Stimulated activated CD4-positive, alpha-beta T cell treated with anti-CD3 and anti-CD28 coated beads, Interleukin-1b, Interleukin-23, amount 100 ng/mL, for 4 hours (primary cell): ENCODE measurements at places on chromosomes 6 and 20.

DNA sequence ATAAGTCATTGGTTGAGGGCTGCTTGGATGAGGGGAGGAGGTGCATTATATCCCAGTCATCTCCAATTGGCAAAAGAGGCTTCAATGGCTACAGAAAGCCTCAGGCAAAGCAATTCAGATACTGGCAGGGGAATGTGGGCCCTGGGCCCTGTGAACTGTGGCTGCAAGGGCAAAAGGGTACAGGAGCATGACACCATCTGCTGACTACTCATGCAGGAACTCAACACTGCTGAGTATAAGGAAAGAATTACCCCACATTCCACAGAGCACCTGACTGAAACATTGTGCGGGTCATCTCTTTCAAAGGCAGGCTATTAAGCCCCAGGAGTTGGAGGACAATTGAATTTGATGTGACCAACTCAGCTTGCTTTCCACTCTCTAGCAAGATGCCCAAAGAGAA lies 92.1 kb upstream of the SPTLC3 start:
- DNase-seq = no peak

DNA sequence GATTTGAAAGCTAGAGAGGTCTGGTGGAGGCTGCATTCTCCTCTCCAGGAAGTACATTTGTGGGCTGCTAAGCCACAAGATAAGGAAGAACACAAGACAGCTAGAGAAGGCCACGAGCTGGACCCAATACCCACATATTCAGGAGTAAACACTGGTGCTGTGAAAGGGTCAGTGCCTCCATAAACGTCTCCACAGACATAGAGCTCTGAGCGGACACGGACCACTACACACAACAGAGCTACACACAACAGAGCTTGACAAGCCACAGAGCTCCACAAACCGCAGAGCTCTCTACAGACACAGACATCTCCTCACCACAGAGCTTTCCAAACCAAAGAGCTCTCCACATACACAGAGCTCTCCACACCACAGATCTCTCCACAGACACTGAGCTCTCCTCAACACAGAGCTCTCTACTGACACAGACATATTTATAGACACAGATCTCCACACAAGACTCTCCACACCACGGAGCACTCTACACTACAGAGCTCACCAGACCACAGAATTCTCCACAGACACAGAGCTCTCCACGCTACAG lies 51.9 kb downstream of the ERMARD start:
- DNase-seq = no peak

GRCh38 chr6:33502486-33502885 lies 48.1 kb downstream of the ZBTB9 start:
- no peak for DNase-seq

GRCh38 chr20:46235077-46235476 lies 73.2 kb downstream of the CDH22 start:
- DNase-seq = no peak

DNA sequence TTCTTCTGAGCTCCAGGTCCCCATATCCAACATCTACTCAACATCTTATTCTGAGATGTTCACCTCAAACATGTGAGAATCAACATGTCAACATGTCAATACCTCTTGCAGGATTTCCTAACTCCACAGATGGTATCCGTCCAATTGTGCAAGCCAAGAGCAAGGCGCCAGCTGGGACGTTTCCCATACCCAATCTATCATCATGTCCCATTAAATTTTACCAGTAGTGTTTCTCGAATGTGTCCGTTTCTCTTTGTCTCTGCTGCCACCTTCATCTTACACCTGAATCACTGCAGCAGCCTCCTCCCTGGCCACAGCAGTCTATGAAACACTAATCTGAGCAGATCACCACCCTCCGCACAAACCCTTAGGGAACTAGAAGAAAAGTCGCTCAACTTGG lies 78.0 kb upstream of the RPS6KA2 start:
- no peak for DNase-seq

DNA sequence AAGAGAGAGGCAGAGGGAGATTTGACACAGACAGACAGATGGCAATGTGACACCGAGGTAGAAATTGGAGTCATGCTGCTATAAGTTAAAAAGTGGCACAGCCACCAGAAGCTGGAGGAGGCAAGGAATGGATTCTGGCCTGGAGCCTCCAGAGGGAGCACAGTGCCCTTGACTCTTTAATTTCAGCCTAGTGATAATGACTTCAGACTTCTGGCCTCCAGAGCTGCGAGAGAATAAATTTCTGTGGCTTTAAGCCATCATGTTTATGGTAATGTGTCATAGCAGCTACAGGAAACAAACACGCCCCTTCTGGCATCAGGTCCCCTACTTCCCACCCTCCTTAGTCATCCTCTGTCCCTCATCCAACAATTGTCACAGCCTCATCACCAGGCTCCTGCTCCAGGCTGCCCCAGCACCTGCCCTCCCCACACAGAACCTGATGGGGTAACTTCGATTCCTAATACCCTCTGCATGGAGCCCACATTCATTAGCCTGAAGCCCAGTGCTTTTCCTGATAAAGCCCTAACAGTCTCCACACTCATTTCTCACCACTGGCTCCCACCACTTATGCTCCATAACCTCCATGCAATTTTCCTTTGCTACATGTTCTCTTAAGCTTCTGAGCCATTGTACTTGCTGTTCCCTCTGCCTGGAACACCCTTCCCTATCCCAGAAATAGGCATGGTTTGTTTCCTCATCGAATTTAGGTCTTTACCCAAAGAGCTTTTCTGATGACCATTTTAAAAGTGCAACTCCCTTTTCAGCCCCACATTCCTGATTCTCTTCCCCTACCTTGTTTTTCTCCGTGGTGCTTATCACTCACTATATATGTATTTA lies 69.7 kb upstream of the TOX2 start:
- no peak for DNase-seq

DNA sequence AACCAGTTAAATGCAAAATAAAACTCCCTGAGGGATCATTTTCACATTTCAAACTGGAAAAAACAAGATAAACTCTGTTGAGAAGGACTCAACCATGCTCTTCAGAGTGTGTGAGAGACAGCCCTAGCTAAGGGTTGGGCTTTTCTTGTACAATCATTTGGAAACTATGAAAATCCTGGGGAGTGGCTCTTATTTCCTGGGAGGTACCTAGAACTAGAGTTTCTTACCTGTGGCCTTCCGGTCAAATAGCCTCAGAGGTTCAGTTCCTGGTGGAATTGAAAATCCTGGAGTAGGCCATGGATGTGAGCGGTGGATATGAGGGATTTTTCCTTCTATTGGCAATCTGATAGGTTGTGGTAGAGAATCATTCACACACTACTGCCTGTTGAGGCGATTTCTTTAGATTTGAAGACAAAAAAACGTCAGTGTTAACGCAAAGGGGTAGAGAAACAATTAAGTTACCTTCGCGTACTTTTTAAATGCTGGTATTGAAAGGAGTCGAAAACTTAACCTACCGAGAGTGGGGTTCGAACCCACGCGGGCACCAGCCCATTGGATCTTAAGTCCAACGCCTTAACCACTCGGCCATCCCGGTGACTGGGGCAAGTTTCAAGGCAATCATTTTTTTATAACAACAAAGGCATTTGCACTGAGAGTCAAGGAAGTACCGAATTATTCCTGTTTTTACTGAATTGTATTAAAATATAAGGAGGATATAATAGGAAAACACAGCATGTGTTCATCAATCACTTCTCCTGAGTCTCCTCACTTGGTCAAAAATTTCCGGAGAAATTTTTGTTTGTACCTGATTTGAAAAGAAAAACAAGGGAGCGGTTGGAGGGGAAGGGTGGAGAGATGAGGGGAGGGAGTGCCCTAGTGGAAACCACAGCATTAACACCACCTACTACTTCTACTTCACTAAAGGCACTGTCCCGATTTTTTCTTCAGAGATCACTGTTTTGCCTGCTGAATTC lies 191.3 kb downstream of the OR2B2 start:
- no peak for DNase-seq

- DNase-seq = no peak
Measured at GRCh38 chr6:116326996-116327395, 43.8 kb upstream of the DSE start.

GRCh38 chr20:32112841-32113240 lies 3.3 kb downstream of the TM9SF4 start:
- DNase-seq = no peak

DNA sequence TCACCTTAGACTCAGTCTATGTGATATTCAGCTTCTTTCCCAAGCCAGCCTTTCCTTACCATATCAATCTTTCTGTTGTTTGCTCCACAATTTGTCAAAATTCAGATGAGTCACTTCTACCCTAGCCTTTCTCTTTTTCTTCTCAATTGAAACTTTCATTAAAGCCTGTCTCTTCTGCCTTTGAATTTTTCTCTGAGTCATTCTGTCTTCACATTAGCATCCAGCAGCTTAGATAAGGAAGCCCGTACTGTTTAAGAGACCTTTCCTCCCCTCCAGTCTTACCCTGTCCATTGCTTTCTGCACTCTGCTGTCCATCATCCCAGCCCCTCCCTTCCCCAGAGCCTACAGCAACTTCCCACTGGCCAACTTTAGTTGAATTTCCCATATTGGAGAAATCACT lies 34.9 kb upstream of the RALGAPA2 start:
- DNase-seq = no peak

GRCh38 chr6:138523347-138524210 lies 24.3 kb upstream of the NHSL1 start:
- no peak for DNase-seq

- DNase-seq = no peak
Measured at GRCh38 chr6:8705435-8706020, 270.2 kb upstream of the SLC35B3 start.

DNA sequence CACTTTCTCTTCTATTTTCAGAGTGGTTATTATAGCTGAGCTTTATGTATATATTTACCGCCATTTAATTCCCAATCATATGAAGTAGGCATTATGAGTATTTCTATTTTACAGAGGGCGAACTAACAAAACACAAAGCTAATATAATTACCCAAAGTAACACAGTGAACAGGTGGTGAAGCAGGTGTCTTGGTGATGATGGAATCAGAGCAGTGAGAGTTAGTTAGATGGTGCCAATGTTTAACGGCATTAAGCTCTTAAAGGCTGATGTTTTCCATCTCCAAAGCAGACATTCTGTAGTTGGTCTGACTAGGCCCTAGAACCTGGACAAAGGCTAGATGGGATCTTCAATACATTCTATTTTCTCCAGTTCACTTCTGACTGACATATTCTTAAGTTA lies 551.1 kb upstream of the SYNCRIP start:
- DNase-seq = no peak

DNA sequence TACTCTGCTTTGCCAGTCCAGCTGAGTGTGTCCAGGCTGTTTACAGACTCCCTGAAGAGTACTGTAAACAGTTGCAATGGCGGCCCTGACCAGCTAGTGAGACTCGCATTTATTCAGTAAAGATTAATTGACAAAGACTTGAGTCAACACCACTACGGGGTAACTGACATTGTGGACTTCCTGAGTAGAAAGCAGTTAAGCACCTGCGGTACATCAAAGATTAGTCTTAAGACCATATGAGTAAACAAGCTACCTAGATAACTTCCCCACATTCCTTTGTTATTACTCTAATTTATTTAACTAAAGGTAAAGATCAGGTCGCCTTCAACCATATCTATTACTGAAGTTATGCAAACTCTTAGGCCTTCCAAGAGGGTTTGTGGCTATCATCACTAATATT lies 12.6 kb downstream of the VPS52 start:
- DNase-seq = no peak

GRCh38 chr6:139903411-139904157 lies 529.1 kb upstream of the CITED2 start:
- no peak for DNase-seq

GRCh38 chr6:68593558-68593957 lies 41.5 kb upstream of the ADGRB3 start:
- DNase-seq = no peak

- no peak for DNase-seq
Measured at GRCh38 chr6:161903584-161904212, 629.8 kb upstream of the AGPAT4 start.

DNA sequence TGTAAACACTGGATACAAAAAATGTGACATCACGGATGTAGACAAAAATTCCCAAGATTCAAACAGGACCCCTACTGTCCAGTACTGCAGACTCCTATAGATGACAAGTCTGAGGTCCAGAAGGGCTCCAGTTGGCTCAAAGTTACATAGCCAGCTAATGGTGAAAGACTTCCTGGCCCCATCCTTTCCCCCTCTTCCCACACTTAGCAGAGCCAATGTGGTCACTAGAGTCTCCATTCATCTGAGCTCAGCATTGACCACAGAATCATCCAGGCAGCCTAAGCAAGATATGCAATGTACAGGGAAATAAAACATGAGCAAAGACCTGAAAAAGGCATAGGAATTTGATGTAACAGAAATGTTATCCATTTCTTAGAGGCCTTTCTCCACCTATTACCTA lies 180.5 kb downstream of the ADAT2 start:
- no peak for DNase-seq

DNA sequence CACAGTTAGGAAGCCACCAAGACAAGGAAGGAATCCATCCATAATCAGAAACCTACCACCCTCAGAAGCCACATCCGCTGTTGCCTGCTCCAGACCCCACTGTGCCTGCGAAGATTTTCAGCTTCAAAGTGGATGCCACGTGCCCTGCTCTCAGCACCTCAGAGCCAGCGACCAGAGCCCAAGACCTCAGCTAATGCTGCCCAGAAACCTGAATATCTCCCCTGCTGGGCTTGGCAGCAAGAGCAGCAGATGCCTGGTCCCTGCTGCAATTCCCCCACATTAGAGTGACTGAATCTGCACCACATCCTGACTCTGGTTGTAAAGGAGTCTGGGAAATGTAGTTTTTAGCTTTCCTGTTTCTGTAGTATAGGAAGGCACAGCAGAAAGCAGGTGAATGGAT lies 10.7 kb upstream of the ULBP3 start:
- DNase-seq = no peak

DNA sequence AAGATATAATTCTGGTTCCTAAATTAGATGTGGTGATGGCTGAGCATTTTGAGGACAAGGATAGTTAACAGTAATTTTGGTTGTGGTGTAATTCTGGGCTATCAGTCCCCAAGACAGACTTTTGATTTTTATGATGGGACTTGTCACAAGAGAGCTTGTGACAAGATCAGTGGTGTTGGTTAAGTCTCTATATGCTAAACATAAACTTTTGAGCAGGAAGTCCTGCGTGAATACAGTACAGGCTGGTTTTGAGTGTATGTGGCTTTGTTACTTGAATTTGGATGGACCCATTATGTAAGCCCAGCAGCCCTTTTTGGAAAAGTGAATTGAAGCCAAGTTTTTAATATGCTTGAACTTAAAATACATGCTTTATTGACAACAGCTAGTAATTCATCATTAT lies 38.9 kb downstream of the HECA start:
- DNase-seq = no peak

DNA sequence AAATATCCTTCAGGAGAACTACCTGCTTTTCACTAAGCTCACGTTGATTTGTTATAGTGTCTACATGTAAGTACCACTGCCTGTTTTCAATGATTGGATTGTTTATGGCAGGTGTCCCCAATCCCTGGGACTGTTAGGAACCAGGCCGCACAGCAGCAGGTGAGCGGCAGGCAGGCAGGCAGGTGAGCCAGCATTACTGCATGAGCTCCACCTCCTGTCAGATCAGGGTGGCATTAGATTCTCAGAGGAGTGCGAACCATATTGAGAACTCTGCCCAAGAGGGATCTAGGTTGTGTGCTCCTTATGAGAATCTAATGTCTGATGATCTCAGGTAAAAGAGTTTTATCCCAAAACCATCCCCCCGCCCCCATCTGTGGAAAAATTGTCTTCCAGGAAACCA lies 303.3 kb downstream of the EYA4 start:
- no peak for DNase-seq

- DNase-seq = no peak
Measured at GRCh38 chr6:144797881-144798589, 512.9 kb downstream of the UTRN start.

- DNase-seq = no peak
Measured at GRCh38 chr6:136950436-136951126, 28.5 kb downstream of the SLC35D3 start.
